T follicular helper cell (primary cell): ENCODE measurements at places on chromosomes 7 and 10.
A peak's percentile ranks its signal among the peaks of the same experiment; 100 is the strongest.

GRCh38 chr7:90337106-90337505 is 9.4 kb upstream of the GTPBP10 start:
- DNase-seq: no peak

GRCh38 chr7:139038691-139039090 is 2.8 kb upstream of the ZC3HAV1L start:
- no peak for DNase-seq

DNA sequence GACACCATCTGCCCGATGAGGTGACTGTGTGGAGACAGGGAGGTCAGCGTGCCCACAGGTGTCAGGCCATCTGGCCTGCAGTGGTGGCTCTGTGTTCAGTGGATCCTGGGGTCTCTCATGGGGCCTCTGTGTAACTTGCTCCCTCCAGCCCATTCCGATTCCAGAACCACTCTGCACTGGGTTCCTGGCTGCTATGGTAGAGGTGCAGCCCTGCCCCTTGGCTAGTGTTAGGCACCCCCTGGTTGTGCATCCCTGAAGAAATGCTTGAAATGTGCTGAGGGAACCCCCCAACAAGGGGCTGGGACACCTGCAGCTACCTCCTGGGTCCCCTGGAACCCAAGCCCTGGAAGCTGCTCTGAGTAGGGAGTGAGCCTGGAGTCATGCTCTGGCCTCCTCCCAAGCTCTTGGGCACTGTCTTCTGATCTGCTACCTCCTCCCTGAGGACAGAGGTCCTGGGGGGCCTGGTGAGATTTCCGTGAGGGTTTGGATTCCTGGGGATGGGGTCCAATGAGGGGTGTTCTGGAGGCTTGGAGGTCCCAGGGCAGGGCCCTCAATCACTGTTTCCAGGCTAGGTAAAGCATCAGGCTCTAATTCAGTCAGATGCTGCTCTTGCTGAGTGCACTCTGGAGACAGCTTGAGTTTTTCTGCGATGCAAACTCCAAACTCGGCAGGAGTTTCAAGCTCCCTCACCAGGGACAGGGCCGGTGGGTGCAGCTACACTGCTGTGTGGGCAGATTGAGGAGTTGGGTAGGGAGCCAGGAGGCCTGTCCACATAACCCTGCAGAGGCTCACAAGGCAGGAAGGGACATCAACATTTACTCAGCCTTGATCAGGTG is 27.7 kb downstream of the RAMP3 start:
- no peak for DNase-seq

- no peak for DNase-seq
Measured at GRCh38 chr7:87107949-87108776, 44.1 kb upstream of the DMTF1 start.

DNA sequence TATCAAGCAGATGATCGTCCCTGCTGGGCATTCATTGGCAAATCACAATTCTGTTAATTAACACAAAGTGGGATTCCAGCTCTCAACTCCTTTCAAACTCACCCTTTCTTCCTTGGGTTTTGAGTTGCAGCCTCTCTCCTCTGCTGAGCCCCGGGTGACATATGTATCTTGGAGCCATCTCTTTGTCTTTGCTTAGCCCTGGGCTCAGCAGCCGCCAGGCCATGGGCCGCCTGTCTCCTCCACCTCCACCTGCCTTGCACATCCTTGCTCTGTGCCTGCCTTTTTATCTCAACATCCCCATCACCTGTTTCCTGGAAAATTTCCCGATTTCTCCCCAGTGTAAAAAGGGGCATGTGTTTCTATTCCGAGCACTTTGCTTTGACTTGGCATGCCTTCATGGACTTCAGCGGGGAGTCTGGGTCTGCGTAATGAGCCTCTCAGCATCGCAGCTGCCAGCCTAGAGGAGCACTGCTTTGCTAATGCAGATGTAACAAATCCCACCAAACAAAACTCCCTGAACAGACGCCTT is 141.3 kb upstream of the AGK start:
- DNase-seq: no peak

DNA sequence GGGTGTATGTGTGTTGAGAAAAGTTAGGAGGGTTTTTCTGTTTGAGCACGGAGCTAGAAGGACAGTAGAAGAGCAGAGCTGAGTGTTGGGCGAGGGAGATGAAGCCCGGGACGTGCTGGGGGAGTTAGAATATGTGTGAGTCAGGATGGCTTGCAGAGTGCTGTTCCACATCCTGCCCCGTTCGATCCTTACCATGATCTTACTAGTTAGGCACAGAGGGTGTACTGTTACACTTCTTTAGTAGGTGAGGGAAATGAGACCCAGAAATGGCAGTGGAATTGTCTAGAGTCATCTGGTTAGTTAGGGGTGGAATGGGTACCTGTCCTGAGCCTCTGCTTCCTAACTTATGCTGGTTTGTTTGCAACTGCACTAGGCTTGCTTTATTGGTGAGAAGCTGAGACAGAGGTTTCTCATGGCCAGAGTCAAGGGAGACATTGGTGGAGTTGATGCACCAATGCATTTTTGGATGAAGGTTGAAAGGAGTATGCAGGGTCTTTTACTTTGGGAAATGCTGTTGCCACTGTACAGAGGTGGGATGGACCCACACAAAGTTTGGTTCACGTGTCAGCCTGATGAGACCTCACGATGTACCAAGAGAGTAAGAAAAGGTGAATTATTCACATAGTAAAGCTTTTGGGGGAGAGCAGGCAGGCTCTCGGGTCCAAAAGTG is 42.4 kb downstream of the CCNY start:
- DNase-seq: no peak

DNA sequence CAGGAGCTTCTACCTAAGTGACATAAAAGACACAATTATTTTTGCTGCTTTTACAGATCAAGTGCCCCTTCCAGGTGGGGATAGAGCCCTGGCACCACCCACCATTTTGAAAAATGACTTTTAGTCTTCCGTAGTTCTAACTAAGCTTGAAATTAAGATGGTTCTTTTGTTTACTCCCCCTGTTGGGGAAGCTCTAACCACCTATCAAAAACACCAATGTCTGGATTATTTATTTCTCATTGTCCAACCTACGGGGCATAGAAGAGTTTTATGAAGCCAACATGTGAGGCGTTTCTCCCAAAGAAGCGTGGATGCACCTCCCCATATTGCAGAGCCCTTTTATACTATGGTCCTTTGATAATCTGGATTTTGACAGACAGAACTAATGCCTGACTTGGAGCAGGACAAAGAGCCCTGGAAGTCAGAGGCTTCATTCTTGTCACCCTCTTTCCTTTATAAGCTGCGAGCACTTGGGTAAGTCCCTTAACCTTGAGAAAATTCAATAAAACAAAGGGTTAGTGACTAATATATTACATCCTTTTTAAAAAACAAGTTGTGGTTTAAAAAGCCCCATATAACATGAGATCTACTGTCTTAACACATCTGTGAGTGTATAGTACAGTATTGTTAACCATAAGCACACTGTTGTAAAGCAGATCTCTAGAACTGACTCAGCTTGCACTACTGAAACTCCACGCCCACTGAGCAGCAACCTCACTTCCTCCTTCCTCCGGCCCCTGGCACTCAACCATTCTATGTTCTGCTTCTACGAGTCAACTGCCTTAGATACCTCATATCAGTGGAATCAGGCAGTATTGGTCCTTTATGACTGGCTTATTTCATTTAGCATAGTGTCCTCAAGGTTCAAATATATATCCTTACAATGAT is 67.5 kb downstream of the ATXN7L1 start:
- DNase-seq: peak; percentile 40

DNA sequence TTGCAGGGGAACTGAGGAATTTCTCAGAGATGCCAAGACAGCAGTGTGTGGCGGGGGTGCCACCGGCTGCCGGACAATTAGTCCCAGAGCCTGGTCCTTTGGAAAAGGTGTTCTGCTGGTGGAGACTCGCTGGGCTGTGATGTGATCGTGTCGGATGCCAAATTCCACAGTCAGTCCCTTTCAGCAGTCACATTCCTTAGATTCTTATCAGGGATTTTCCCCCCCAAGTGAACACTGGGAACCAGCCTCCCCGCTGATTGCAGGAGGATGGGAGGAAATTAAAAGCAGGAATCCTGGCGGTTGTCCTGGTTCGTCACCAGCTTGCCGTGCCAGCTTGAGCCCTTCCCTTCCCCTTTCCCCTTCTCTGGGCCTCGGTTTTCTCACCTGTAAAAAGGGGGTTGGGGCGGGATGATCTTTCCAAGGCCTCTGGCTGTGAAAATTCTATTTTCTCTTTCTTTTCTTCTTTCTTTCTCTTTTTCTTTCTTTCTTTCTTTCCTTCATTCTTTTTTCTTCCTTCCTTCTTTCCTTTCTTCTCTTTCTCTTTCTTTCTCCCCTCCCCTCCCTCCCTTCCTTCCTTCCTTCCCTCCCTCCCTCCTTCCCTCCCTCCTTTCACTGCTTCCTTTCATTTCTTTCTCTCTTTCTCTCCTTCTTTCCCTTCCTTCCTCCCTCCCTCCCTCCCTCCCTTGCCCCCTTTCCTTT is 39.6 kb downstream of the COL26A1 start:
- no peak for DNase-seq

- no peak for DNase-seq
Measured at GRCh38 chr10:26730552-26730951, 33.1 kb downstream of the PDSS1 start.

GRCh38 chr7:151727579-151728285 is 149.2 kb downstream of the PRKAG2 start:
- no peak for DNase-seq

DNA sequence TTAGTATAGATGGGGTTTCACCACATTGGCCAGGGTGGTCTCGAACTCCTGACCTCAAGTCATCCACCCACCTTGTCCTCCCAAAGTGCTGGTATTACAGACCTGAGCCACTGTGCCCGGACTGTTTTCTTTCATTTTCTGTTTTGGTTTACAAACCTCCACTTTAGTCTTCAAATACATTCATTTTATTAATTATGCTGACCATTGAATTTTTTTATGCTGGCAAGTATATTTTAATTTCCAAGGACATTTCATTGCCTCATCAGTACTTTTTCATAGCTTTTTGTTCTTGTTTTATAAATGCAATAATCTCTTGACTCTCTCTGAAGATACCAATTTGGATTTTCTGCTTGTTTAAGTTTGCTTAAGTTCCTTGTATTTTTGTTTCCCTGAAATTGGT is 170.5 kb downstream of the CACNB2 start:
- DNase-seq: no peak

DNA sequence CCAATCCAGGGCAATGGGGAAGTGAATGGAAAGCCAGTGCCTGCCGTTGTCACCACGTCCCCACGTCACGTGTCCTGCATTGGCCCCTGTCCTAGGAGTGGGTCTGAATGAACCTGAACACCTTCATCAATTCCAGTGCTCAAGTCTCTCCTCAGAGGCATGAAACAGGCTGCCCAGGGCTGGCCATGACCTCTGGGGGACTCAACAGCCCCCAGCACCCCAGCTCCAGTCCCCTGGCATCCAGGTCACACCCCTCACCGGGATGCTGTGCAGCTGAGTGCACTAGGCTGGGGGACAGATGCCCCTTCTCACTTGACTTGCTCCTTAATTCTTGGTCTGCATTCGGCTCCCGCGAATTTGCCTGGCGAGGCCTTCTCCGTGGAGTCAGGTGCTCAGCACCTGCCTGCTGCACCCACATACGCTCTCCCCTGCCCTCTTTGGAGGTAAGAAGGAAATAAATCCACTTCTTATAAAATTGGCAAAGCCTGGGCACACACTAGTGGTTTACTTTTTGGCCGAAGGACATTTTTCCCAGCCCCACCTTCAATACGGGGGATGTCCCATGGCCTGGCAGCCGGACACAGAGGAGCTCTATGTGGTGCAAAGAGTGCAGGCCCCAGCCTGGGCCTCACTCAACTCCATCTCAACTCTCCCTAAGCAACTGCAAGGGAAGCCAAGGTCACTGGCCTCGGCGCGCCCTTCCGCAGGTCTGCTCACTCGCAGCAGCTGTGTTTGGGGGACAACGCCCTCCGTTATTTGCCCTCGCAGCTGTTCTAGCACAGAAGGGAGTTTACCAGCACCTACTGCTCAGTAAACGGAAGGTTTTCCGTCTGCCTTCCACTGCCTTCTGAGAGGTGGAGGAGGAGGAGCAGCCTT is 77.6 kb upstream of the SHH start:
- DNase-seq: no peak

GRCh38 chr7:57868771-57869483 is 418.9 kb downstream of the ZNF716 start:
- DNase-seq: no peak

- DNase-seq: no peak
Measured at GRCh38 chr10:88957381-88957780, 4.8 kb upstream of the ACTA2 start.

- DNase-seq: no peak
Measured at GRCh38 chr7:28787106-28787505, 171.0 kb downstream of the TRIL start.

GRCh38 chr10:34305189-34305588 is 509.9 kb downstream of the PARD3 start:
- DNase-seq: no peak

DNA sequence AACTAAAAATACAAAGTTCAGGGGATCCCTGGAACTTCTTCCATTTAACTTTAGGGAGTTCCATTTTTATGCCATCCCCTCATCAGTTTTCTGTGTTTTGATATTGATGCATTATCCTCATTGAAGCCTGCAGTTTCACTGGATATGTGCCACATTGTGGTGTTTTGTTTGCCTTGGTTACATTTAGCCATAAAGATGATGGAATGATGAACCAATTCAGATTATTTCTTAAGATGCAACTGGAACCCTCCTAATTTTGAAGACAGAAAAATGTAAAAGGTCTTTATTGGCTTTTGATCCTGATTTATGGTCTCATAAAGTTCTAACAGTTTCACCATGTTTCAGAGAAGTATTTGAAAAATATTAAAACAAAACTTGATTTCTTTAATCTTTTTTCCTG is 314.2 kb upstream of the KLF6 start:
- no peak for DNase-seq

DNA sequence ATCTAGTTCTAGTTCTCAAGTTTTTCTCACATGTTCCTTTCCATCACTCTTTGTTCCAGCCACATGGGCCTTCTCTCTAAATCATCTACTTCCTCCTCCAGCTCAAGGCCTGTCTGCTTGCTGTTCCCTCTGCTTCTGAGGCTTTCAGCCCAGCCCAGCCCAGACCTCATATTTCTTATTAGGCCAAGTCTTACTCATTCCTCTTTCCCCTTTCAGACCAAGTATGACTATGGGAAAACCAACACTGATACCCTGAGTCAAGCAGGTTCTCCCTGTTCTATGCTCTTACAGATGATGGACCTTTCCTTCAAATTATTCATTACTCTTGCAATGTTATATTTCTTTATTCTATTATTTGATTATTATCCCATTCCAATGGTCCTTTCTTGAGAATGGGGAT is 80.3 kb upstream of the SEM1 start:
- DNase-seq: no peak

GRCh38 chr7:95796617-95797016 is 24.3 kb downstream of the DYNC1I1 start:
- DNase-seq: no peak

GRCh38 chr7:139682136-139683013 is 95.4 kb downstream of the HIPK2 start:
- no peak for DNase-seq

GRCh38 chr10:70164163-70164562 is 6.2 kb downstream of the SAR1A start:
- DNase-seq: no peak
